ENCODE measurements at places on chromosomes 4 and X.

DNA sequence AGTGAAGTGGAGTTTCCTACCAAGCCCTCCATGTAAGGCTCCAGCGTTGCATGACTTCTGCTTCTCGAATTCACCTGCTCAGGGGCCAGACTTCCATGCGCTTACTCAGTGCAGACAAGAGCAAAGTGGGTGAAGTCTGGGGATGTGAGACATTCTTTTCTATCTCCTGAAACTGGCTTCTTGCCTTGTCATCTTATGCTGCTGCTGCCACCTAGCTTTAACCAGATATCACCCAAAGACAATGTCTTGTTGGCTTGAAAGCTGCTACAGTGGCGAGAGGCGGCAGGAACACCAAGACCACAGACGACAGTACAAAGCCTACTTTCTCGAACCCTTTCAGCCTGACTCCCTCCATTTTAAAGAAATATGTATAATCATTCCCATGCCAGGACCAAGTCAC is 103.6 kb upstream of the ADGRG2 start:
- DNase-seq = peak; percentile 13

GRCh38 chr4:177528620-177529019 is 86.4 kb upstream of the AGA start:
- no peak for DNase-seq

DNA sequence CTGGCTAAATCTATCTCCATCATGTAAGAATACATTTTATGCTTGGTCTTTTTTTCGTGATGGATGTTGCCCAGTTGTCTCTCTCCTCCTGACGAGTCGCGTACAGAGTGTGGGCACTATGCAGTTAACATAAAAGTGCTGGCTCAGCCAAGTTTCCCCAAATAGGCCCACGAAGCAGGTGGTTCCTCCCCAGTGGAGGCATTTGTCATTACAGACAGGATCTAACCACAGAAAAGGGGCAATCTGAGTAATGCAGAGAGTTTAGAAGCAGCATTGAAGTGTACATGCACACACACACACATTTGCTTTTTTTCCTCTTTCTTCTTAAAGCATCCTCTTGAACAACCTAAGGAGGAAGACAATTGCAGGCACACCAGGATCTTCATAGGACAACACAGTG is 188.7 kb upstream of the VCX start:
- DNase-seq = no peak

- no peak for DNase-seq
Observed at GRCh38 chrX:41655631-41656030, 33.1 kb upstream of the GPR34 start.

DNA sequence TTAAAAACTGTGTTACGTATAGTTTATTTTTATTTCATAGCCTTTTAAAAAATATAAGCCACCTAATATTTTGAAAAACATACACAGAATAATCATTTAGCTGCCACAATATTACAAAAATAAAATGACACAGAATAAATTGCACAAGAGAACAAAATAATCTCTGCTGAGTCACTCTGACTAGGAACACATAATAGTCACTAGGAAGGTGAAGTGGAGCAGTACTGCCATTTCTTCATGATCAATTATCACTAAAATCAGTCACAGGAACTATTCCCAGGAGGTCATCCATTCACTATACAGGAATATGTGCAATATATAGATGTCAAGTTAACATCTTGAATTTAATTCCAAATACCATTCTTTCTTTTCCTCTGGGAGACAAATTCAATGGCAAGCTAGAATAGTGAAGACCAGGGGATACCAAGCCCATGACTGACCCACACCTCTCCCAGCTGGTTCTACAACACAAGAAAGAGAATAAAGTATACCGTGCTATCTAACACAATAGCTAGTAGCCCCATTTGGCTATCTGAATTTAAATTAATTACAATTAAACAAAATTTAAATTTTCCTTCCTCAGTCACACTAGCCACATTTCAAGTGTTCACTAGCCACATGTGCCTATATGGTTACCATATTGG is 5.9 kb downstream of the SMIM43 start:
- DNase-seq = no peak

DNA sequence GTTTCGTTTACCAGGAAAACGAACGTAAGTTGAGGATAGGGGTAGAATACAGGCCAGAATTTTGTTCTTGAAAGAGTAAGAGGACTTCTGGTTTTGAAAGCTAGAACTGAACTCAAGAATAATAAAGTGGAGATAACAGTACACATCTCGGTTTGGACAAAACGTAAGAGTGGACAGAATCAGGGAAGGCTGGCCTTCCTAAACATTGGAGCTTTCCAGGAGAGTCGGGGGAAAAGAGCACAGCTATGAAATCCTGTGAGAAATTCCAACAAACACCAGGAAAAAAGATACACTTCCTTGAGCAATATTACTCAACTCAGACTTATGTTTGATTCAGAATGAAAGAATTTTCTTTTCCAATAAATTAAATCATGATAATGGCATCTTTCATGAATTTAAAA is 1.2 kb downstream of the CTSO start:
- no peak for DNase-seq

DNA sequence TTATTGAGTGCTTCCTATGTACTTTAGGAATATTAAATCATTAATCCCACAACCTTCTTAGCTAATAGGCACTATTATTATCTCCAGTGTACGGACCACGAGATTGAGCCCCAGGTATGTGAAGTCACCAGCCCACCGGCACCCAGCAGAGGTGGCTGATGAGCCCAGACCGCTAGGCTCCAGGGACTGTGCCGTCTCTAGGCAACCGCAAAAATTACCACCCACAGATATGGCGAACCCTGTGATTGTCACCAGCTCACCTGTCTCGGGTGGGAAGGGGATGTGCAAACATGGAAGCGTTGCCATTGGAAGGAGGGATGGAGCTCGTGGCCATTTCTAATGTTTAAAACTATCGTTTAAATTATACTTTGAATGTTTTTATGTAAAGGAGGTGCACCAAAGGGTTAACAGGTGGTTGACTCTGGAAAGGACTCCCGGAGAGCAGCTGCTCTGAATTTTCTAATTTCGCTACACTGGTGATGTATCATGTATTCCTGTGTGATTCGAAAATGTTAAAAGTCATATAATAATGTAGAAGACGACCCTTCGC is 21.0 kb upstream of the JAKMIP1 start:
- no peak for DNase-seq

GRCh38 chrX:72020204-72020603 is 109.6 kb downstream of the NHSL2 start:
- DNase-seq = no peak

DNA sequence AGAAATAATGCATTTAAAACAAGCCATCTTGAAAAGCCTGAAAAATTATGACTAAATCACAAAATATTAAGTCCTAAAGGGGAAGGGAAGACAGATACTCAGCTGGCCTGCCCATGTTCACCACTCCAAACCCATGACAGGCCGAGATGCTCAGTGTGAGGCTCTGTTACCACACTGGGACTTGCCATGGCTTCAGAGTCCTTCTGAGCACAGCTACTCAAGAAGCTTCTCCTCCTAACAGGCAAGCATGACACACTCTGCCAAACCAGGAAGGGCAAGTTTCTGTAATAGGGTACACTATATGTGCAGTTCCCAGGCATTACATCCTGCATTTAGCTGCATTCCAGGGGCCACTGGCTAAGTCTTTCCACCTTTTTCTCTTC is 34.0 kb upstream of the CYBB start:
- DNase-seq = no peak

DNA sequence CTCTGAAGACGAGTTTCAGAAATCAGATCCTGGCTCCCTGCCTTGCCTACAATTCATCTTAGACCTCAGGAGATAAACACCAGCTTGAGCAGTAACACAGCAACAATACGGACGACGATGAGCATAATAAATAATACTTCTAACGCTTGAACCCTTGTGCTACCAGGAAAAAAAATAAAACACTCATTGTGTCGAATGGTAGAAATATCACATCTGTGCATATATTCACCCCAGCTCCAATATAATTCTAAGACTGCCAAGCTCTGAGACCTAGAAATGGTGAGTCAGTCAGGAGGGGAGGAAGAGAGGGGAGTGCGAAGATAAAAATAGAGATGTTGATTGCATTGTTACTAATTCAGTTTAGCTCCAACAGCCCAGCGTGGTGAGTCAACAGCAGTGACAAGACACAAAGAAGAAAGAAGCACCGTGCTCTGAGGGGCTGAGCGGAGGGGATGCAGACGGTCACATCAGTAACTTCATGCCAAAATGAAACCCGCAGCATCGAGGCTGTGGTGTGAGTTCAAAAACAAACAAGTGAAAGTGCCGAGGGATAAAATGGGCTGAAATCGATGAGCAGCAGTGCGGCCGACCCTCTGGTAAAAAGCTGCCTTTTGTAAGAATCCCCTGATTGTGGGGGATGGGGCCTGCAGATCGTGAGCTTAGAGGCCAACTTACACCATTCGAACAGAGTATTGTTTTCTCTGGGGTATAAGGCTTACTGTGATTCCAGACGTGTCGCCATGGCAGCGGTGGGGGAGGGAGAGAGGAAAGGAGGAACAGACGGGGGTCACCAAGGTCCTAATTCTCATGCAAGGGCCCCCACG is 150.4 kb downstream of the MGST2 start:
- no peak for DNase-seq

DNA sequence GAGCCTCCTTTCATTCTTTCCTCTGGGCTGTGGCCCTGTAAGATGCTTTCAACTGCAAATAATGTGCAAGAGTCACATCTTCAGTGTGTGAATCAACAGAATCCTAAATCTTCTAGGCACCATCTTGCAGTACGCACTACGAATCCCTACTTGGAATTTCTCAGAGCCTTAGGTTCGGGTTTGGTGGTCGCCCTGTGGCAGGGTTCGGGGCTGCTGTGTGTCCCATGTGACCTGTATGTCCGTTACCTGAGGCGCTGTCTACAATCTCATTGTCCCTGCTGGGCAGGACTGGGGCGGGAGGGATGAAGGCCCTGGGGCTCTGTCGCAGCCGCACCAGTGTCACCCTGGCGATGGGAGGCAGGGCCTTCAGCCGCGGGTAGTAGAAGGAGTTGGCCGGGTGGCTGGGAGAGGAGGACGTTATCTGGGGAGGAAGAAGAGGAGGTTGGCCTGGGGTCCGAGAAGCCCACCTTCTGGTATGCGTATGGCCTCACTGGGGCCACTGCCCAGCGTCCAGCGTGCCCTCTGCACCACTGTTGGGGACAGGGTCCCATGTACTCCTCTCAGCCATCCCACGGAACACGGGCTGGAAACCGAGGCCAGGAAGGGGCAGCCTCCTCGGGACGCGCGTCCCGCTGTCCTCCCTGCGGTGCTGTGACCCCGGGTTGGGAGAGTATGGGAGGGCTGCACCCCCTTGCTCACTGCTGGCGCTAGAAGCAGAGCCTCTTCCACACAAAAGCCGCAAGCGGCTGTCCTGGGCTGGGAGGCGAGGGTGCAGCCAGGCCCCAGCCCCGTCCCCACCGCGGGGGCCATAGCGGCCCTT is 2.0 kb downstream of the SPON2 start:
- DNase-seq = no peak

GRCh38 chr4:26077756-26078155 is 163.7 kb downstream of the SMIM20 start:
- no peak for DNase-seq

GRCh38 chrX:40083120-40083978 is 14.4 kb downstream of the BCOR start:
- no peak for DNase-seq

GRCh38 chr4:1330761-1331590 is 16.0 kb upstream of the UVSSA start:
- DNase-seq = no peak

- DNase-seq = no peak
Observed at GRCh38 chrX:45811326-45811725, 610.6 kb upstream of the DIPK2B start.

Data from A549 (cell line).